Thoracic aorta (tissue), 2 donors: ENCODE measurements at places on chromosomes 5 and 9. TPM values are rescaled to one million over a fixed set of nuclear protein-coding genes. Genes with fewer than 3 reads are reported as not detected.

- DNase-seq = no peak
Measured at GRCh38 chr9:503326-503725, 288.7 kb downstream of the DOCK8 start.

- DNase-seq = no peak
Measured at GRCh38 chr5:34688015-34688810, 32.1 kb downstream of the RAI14 start.

DNA sequence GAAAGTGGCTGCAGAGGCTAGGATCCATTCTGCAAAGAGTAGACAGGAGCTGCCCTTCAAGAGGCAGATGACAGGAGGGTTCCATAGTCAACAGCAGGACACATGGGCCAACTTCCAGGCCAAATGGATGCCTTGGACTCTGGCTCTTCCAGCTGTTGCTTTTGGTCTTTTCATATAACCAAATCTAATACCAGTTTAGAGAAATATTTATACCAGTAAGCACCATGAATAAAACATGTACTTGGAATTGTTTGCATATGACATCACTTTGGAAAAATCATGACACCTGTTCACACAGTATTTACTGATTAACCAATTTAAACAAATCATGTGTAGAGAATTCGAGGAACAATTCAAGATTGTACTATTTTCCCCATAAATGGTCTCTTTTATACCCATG is 481.3 kb downstream of the DMRT2 start:
- no peak for DNase-seq

DNA sequence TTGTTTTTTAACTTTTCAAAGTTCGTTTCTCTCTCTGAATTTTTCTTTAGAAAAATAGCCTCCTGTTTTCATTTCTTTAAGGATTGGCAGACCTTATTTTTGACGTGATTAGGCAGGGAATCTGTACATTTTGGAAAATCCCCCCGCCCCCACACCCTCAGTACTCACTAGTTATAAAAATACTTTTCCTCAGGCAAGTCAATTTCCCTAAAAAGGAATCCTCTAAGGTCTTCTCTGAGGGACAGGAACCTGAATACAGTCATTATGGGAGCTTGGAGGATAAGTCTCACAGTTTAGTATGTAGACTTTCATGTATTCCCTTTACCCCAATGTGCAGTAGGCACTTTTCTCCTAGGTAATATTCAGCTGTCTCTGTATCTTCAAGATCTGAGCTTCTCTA is 3.9 kb upstream of the FER start:
- no peak for DNase-seq

DNA sequence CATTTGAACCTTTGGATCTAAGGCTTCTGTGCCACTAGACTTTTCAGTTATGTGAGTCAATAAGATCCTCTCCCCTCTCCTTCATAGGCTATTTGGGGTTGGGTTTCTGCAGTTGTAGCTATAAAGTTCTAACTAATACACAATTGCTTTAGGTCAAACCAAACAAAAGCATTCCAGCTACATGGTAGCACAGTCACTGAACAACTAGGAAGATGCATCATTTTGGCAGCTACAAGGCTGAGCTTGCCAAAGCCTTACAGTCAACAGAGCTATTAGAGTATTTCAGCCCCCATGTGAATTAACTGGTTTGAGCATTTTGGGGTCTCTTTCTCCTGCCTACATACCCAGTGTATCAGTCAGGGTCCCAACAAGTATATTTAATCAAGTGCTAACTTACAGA is 234.6 kb downstream of the ZNF608 start:
- DNase-seq = no peak

- no peak for DNase-seq
Measured at GRCh38 chr5:180990086-180990881, 1.6 kb downstream of the BTNL3 start.

GRCh38 chr9:108083160-108083750 is 593.7 kb upstream of the KLF4 start:
- no peak for DNase-seq

DNA sequence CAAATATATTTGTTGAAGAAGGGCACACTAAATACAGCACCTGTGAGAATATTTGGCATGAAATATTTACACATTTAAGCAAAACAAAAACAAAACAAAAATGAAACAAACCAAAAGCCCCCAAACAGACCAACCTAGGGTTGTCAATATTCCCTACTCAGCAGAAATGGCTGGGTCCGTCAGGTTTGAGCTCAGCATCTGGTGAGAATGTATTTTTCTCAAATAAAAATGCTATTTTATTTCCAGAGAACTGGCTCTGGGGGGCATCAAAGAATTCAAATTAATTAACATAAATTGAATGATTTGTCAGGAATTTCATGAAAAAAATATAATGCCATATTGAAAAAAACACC is 142.8 kb upstream of the COL5A1 start:
- DNase-seq = no peak

GRCh38 chr9:98101868-98102273 is 17.2 kb downstream of the TRIM14 start:
- no peak for DNase-seq

DNA sequence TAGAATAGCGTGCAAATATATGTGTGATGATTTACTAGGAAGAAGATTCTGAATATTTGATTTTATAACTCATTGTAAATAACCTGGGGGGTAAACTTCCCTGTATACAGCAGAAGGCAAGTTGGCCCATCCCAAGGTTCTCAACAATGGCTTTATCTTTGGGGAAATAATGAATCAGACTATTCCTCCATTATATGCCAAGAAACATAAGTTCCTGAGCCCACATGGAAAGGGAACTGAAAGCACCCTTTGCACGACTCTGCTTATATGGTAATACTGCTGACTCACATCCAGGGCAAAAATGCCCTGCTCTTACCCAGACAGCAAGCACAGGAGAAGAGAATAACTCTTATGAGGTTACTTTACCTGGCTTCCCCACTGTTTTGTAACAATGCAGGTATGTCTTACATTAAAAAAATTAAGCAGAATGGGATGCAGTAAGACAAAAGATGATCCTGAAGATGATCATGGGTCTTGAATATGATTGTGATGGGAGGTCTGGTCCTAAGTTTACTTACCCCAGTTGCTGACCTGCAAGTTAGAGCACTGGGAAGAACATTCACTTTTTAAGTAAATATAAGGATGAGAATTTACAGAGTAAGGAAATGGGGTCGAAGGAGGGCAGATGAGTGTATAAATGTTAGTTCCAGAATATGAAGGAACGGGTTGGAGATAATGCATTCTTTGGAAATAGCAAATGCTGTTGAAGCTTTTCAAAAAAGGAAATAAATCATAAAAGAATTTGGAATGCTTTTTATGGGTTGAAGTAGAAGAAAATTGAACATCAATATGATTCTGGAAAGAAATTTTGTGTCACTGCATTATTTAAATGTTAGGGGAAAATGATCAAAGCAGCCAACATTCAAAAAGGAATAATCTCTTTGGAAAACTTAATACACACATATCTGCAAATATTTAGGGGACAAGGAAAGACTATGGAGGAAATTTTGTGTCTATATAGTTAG is 428.4 kb upstream of the MPDZ start:
- no peak for DNase-seq

DNA sequence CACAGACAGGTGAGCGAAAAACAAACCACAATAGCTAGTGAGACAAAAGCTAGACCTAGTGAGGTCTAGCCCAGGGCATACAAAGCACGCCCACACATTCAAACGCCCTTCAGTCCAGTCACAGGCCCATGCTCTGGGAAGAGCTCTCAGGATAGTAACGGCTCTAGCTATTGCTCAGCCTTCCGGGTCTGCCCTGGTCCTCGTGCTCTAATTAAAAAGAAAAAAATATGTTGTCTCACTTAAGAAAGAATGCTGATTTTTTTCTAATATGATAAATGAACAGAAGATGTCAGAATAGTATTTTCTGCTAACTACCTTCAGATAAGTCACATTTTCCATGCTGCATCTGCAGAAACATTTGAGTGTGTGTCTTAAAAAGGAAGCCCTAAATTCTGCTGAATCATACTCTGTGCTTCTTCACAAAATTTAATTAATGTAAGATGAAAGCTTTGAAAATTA is 94.5 kb downstream of the PLPP1 start:
- DNase-seq = no peak

- DNase-seq = no peak
Measured at GRCh38 chr9:134725605-134725940, 84.0 kb downstream of the COL5A1 start.

DNA sequence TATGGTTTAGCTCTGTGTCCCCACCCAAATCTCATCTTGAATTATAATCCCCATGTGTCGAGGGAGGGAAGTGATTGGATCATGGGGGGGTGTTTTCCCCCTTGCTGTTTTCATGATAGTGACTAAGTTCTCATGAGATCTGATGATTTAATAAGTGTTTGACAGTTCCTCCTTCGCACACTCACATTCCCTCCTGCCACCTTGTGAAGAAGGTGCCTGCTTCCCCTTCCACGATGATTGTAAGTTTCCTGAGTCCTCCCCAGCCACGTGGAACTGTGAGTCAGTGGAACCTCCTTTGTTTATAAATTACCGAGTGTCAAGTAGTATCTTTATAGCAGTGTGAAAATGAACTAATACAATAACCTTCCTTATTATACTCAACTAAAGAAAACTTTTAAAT is 24.3 kb upstream of the TEX10 start:
- DNase-seq = no peak

- peak; percentile 39 for DNase-seq
Measured at GRCh38 chr5:171494452-171495121, 75.1 kb downstream of the FGF18 start.

DNA sequence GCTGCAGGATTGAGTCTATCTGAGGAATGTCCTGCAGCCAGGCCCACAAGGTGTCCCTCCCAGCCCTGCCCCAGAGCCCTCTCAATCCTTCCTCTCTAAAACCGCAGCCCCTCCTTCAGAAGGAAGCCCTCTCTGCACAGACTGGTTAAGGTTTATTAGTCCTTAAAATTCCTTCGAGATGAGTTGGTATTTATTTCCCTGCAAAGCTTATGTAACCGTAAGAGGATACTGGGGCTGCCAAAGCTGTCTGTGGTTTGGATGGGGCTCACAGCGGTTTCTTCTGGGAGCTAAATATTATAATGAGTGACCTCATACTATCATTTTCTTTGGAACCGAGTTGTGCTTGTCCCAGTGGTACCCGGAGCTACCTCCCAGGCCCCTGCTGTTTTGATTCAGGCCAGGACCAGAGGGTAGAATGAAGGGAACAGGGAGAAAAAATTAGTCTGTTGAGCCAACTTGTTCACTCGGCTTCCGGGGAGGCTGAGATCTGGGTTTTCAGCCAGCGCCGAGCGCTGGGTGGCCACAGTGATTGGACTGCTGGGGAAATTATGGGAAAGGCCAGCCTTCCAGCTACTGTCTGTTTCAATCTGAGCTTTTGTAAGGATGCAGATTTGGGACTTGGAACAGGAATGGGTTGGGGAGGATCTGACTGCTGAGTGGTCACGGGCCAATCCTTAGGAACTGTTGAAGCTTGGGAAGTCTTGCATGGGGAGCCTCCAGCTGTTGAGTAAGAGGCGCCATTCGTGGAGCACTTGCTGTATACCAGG is 107.5 kb downstream of the NDFIP1 start:
- peak; percentile 48 for DNase-seq

DNA sequence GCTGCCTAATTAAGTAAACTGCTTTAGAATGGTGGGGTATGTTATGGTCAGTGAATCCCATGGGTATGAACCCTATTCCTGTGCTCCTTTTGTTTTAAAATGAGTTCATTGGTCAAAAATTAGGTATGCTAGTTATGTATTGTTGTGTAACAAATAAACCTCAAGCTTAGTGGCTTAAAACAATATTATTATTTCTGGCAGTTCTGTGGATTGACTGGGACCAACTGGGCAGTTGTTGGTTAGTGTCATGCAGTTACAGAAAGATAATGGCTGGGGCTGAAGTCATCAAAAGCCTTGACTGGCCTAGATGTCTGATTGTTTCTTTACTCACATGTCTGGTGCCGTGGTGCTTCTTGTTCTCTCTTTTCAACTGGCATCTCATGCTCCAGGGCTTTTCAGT is 8.9 kb upstream of the PTAR1 start:
- DNase-seq = no peak

The IRX2 gene
- total RNA-seq = 0.54 TPM

The DHFR gene
- total RNA-seq = 11.9 TPM

The FRRS1L gene
- 0.81 TPM for total RNA-seq

The NIM1K gene
- 0.85 TPM for total RNA-seq

The C9orf40 gene
- 4.5 TPM for total RNA-seq
